ENCODE measurements at places on chromosomes 16 and 17.

DNA sequence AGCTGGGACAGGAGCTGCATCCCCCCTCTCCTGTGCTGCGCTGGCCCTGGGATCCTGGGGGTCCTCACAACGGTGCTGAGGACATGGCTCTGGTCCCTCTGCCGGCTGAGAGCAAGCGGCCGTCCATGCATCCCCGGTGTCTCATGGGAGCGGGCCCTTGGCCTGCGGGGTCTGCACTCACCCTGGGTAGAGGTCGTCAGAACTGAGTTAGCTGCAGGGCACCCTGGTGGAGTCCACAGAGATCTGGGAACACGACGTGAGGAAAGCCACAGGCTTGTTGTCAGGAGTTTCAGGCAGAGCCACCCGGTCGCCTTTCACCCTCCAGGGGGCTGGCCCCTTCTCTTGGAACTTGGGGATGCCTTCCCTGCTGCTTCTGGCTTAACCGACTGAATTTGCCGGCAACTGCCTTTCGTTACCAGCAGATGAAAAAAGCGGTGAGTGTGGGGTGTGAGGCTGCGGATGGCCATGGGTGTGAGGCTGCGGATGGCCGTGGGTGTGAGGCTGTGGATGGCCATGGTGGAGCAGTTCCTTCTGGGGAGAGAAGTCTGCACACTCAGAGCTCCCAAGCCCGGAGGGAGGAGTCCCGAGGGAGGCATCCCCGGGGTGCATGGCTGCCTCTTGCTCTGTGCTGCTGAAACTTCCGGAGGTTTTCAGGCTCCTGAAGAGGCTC is 81.7 kb downstream of the LMF1 start:
- DNase-seq, result no peak

DNA sequence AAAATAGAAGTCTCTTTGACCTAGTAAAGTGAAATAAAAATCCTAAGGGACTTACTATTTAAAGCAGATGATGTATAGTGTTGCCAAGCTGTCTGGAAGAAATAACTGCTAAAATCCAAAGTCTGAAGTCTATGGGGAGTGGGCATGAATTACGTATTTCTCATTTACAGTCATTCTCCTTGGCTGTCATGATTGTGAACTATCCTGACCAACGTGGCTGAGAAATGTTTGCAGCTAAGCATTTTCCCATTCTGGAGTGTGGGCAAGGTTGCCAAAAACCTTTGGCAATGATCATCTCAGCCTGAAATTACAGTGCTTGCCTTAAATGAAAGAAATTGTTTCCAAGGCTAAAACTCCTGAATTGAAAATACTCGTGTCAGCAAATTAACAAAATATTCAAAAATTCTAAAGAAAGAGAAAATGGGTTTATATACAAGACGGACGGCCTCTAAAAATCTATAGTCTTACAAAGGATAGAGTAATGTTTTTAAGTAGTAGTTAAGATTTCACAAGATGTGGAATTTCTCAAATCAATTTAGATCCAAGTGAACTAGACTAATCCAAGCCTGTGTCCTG is 77.0 kb downstream of the CACNG1 start:
- peak; percentile 20 for DNase-seq

DNA sequence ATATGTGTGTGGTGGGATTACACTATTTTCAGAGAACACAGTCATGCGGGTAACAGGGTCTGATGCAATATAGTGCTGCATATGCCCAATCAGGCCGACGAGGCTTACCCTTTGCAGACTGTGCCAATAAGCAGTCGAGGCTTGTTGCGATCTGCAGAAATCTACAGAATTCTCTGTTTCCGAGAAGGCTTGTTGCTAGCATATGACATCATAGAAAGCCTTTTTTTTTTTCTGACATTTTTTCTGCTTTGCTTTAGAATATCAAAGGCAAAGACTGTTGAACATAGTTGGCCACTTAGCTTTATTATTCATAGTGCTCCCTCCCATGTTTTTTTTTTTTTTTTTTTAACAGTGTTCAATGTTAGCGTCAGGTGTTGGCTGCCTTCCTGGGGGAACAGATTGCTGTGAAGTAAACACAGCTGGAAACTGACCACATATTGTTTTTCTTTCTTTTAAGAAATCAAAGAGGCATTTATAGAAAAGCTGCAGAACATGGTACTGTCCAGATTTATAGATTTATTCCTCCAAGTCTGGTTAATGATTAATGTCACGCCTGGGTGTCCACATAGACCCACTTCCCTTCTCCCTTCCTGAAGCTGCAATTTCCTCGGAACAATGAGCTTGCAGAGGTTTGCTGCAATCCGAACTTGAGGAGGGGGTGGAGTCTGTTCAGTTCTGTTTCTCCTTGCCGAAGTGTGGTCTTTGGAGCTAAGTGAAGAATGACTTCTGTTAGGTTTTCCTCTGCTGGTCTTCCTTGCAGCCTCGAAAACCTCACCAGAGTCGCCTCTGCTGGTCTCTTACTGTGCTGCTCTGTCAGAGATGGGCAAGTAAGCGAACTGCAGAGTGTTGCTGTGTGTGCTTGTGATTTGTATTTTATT is 87.3 kb downstream of the MAP2K6 start:
- DNase-seq, result peak; percentile 50

DNA sequence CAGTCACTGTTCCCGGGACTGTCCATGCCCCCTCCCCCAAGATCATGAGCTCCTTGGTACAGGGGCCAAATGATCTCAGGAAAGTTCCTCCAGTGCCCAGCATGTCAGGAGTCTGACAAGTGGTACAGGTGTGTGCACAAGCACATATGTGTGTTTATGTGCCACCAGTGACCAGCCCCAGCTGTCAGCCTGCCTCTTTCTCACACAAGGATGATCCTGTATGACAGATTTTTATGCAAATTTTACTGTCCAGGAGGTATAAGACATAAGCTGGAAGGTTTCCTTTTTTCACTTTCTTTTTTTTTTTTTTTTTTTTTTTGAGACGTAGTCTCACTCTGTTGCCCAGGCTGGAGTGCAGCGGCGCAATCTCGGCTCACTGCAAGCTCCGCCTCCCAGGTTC is 31.4 kb upstream of the GFOD2 start:
- no peak for DNase-seq

DNA sequence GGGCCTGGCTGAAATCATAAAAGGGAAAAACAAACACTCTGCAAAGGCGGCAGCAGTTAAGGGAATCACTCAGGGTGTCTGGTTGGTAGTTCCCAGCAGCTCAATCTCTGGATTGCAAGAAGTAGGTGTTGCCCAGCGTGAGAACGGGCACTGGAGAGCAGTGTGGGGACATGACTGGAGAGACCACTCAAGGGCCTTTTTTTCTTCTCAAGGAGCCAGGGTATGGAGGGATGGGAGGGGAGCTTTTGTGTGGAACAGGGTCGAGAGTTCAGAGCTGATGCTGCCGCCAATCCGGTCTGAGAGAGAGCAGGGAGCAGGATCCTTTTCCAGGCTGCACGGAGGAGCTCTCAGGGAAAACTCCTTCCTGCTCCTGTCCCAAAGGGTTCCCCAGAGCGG is 15.2 kb downstream of the SCNN1B start:
- DNase-seq, result no peak

GRCh38 chr16:69100071-69100691 is 5.3 kb upstream of the HAS3 start:
- no peak for DNase-seq

- peak; percentile 54 for DNase-seq
These were observed 7.9 kb upstream of the MFSD6L start for GRCh38 chr17:8806926-8807550.

- DNase-seq, result no peak
These were observed 21.5 kb downstream of the MYH11 start for GRCh38 chr16:15835136-15835878.

- no peak for DNase-seq
These were observed 59.0 kb upstream of the RPH3AL start for GRCh38 chr17:411421-412120.
